ENCODE measurements at places on chromosomes 6 and 20.

- ATAC-seq = peak; percentile 85
Observed at GRCh38 chr6:19759117-19759880, 77.9 kb upstream of the ID4 start.

DNA sequence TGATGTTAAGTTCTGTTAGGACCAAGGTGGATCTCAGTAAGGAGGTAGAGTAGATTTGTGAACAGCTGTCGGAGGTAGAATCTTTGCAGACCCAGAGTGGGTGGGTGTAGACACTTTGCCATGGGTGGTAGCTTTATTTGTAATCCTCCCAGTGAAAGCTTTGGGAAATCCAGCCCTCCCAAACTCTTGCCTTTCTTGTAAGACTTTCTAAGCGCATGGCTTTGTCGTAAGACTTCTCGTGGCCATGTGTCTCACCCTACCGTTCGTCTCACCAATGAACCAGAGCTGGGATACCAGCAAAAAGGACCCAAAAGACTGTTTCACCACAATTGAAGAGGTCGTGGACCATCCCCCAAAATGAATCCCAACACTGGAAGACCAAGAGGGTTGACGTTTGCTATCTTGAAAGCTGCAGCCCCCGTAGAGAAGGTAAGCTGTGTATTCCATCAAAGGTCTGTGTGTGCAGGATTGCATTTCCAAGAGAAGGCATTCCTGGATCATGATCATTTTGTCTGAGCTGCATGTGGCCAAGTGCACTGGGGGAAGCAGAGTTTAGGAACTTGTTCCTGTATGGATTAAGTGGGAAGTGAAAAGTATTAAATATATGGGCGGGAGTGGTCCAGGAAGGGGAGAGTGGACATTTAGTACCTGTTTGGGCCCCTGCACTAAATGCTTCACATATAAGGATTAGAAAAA, 5.8 kb upstream of the TMEM14A start:
- no peak for ATAC-seq

DNA sequence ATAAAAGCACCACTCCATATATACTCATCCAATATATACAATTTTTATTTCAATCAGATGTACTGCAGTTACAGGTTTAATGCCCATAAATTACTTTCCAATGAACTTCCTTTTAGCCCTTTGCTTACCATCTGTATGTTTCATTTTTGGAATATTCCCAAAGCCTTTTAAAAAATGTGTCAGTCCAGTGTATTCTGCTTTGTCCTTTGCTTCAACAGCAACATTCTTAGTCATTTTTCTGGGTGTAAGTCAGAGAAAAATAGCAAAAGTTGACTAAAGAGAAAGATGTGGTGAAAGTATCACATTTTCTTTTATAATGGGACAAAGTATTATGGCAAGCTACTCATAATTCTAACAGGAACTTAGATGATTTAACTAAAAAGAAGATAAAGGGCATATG, 15.2 kb downstream of the DSE start:
- no peak for ATAC-seq

DNA sequence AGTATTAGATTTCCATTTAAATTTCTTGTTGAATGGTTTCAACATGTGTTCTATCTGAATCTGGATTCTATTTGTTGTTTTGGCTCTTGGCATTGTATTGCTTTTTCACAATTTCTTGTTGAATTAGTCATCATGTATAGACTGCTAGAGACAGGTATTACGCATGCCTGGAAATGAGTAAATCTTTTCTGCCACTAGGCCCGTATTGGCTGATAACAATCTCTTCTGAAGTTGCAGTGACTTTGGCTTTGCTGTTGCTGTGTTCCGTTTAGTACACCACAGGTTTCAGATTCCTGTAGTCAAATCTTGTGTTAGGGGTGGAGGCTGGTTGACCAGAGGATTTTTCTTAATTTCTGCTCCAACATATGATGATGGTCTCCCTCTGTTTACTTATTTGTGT, 1339.4 kb downstream of the GRIK2 start:
- ATAC-seq = no peak

DNA sequence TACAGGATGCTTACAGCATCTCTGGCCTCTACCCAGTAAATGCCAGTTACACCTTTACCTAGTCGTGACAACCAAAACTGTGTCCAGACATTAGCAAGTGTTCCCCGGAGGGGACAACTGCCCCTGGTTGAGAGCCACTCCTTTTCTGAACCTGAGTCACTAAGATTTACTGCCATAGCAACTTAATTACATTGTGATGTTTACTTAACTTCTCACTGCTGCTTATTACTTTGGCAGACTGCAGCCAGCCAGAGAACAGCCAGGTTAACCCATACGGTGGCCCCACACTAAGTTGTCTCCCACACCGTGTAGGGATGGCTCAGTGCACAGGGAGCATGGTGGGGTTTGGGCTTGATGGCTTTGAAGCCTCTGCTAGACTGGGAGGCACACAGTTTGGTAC, 204.7 kb upstream of the SULF2 start:
- peak; percentile 56 for ATAC-seq

- no peak for ATAC-seq
Observed at GRCh38 chr6:80767808-80768207, 661.3 kb downstream of the BCKDHB start.

- no peak for ATAC-seq
Observed at GRCh38 chr6:143539734-143540133, 28.2 kb upstream of the FUCA2 start.

DNA sequence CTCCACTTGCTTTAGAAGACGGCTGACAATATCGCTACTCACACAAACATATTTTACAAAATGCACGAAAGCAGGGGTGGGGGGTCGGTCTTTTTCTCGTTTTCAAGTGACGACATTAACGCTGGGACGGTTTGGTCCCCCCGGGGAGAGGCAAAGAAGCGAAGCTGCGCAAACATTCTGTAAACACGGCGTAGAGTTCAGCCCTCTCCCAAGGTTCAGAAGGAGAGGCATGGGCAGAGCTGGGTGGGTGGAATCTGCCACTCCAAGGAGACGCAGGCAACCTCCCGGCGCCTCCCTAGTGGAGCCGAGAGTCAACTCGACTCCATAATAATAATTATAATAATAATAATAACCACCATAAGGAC, 2.4 kb downstream of the NKX2-2 start:
- no peak for ATAC-seq

DNA sequence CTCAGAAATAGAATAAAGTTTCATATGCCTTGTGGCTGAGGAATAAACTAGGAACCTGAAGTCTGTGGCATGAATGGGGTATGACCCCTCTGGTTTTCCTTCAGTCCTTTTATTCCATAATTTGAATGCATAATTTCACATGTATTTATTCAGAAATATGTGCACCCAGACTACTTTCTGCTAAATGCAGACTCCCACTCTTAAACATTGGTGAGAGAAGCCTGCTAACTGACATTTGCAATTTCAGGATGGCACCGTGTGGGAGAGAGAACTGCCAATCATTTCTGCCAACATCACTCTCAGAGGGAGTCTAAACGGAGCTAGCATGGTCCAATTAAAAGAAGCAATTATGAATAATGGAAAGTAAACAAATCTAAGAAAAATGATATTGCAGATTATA, 141.3 kb downstream of the ADGRB3 start:
- ATAC-seq = no peak

- ATAC-seq = no peak
Observed at GRCh38 chr6:79733388-79733787, 102.3 kb downstream of the SH3BGRL2 start.

DNA sequence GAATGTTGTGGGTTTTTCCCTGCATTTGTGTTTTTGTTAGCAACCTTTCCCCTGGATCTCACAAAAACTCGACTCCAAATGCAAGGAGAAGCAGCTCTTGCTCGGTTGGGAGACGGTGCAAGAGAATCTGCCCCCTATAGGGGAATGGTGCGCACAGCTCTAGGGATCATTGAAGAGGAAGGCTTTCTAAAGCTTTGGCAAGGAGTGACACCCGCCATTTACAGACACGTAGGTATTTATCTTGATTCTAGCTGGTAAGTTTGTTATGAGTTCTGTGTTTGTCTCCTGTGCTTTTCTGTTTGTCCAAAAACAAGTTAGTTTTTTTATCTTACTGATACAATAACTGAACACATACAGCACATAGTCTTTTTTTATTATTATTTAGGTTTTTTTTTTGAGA, 3.0 kb downstream of the SLC25A27 start:
- ATAC-seq = no peak

DNA sequence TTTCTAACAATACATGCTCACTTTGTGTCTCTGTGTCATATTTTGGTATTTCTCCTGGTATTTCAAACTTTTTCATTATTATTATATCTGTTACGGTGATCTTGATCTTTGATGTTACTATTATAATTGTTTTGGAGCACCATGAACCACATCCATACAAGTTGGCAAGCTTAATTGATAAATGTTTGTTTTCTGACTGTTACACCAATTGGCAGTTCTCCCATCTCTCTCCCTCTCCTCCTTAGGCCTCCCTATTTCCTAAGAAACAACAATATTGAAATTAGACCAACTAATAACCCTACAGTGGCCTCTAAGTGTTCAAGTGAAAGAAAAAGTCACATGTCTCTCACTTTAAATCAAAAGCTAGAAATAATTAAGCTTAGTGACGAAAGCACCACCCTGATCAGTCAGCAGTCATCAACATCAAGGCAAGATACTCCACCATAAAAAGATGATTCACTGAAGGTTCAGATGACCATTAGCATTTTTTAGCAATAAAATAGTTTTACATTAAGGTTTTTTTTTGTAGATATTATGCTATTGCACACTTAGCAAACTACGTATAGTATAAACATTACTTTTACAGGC, 61.5 kb downstream of the IBTK start:
- ATAC-seq = no peak

- ATAC-seq = peak; percentile 33
Observed at GRCh38 chr6:117542493-117542892, 59.8 kb downstream of the GOPC start.

DNA sequence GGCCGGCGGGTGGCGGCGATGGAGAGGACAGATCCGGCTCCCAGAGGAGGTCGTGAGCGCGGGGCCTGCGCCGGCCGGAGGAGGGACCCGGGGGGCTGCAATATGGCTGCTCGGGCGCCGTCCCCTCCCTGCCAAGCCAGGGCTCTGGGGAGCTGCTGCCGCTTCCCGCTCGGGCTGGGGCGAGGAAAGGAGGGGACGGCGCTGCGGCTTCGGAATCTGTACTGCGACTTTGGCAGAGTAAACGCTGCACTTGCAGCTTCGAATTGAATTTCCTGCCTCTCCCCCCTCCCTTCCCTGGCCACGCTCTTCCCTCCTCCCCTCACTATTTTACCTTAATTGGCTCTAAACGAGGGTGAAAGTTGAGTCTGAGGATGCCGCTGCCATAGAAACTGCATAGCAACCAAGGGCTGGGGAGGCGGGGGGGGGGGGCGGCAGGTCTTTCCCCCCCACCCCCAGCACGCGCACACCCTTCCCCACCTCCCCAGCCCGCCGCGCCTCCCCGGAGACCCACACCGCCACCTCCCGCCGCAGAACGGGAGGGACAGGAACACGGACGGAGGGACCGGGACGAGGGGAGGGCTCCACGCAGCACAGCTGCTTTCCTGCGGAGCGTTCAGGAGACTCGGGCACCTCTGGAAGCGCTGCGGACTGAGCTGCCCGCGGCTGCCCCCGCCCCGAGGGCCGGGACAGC, 93.9 kb downstream of the RNASET2 start:
- peak; percentile 35 for ATAC-seq

GRCh38 chr20:5100684-5101347, 18.9 kb downstream of the PCNA start:
- peak; percentile 88 for ATAC-seq

DNA sequence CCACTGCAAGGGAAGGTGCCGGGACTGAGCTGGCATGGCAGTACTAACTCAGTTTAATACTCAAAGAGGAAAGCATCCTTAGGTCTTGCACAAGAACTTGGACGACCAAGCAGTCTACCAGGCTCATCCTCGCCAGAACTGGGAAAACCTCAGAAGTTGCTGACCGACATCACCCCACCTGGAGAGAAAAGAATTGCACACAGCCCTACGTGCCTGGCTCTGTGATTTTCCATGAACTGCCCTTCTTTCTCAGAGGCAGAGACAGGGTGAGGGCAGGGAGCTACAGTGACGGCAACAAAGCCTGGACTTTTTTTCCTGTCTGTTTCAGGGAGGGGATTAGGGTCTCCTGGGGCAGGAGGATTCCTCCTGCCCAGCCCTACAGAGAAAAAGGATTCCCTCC, 8.0 kb downstream of the JAG1 start:
- ATAC-seq = peak; percentile 62

GRCh38 chr6:29531668-29532067, 27.9 kb downstream of the UBD start:
- no peak for ATAC-seq

- no peak for ATAC-seq
Observed at GRCh38 chr6:111601886-111602285, 3.8 kb downstream of the TRAF3IP2 start.

Measured in esophagus mucosa (tissue), 1 donor.